Anterior cingulate cortex (tissue), 58 donors: ENCODE measurements at places on chromosomes 6 and 20.
A peak's percentile ranks its signal among the peaks of the same experiment; 100 is the strongest.

- DNase-seq = no peak
Measured at GRCh38 chr6:3237761-3238662, 10.6 kb upstream of the TUBB2B start.

DNA sequence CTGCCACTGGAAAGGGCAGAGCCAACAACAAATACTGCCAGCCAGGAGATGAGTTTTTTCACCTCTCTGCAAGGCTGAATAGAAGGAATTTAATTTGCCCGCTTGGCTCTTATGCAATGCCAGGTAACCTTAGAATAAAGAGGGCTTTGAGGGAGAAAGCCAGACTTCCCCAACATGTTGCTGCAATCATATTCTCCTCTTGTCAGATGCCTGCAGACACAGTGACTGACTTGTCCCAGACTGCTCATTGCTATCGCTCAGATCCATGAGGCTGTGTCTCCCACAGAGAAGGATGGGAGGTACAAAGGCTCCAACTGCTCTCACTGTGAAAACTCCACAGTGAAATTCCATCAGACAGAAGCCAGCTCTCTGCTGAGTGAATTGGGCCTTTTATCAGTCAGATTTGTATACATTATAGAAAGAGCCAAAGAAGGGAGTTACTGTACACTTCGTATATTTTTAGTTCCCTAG, 517.0 kb upstream of the ID4 start:
- no peak for DNase-seq

DNA sequence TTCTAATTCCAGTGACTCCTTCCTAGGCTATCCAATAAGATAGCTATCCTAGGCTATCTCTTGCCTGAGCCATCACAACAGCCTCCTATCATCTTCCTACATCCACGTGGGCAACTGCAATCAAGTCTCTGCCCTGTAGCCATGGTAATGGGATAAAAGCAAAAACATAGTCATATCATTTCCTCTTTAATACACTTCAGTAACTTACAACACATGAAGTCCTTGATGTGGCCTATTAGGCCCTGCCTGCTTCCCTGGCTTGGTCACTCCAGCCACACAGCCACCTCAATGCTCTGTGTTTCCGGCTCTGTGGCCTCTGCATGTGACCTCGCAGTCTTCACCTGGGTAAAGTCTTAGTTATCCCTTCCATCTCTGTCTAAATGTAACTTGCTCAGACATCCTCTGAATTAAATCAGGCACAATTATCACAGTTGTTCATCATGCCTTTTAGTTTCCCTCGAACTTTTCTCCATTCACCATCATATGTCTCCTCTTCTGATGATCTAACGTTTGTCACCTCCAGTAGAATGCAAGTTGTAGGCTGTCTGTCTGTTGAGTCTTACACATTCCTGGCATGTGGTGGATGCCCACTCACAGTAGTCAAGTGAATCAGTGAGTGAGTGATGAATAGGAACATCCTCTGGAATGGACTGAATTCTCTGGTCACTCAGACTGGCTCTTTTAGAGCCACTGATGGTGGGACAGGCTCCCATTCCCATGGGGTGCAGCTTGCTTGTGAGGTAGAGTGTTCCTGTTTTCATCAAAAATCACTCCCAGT, 229.4 kb downstream of the TBC1D7 start:
- no peak for DNase-seq

DNA sequence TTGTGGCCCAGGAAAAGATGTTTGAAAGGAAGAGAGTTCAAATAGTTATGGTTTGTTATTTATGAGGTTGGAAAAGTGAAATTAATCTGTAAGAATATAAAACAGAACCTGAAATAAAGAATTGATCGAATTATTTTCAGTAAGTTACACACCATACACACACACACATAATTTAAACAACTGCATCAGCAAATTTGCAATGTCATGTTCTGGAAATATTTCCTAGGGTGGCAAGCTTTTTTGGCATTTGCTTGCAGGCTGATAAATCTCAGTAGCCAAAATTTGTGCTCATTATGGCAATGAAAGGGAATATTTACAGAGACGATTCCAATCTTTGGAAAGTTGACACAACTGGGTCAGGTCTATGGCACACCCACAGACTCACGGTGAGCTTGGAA, 9.5 kb downstream of the CITED2 start:
- no peak for DNase-seq

GRCh38 chr6:14079971-14080370, 37.6 kb upstream of the CD83 start:
- no peak for DNase-seq

- no peak for DNase-seq
Measured at GRCh38 chr6:154920495-154921200, 74.5 kb upstream of the TIAM2 start.

GRCh38 chr6:22596011-22596410, 26.6 kb downstream of the HDGFL1 start:
- no peak for DNase-seq

DNA sequence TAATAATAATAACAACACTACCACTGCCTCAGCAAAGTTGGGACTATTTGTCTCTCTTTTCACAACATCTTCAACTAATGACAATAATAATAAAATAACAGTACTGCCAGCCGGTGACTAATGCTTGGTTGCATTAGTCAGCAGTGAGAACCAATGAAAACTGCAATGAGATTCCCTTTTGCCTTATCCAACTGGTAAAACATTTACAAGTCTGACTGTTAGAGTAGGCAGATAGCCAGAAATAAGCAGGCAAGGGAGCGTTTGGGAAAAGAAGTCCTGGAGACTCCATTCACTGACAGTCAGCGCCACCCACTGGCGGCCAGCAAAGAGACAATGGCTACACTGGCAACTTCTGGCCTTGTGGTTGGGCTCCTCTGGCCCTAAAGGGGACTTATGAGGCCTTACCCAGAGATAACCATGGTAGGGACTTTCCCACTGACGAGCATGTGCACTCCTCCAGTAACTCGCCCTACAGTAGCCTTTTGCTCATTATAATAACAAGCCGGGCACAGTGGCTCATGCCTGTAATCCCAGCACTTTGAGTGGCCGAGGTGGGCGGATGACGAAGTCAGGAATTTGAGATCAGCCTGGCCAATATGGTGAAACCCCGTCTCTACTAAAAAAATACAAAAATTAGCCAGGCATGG, 3.4 kb upstream of the NSFL1C start:
- DNase-seq = no peak

DNA sequence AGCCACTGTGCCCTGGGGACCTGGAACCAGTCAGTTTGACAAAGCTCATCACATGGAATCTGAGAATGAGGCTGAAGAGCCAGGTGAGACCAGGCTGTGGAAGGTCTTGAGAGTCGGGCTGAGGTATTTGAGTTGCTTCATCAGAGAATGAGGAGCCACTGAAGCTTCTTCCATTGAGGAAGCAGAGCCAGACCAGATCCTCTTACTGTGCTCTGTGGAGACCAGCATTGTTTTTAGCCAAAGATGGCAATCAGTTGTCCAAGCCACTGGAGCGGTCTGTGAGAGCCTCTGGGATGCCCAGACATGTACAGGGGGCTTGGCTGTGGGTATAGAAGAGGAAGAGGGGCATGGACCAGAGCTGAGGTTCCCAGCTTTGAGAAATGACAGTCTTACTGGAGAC, 6.1 kb upstream of the EPB41L1 start:
- no peak for DNase-seq

- DNase-seq = no peak
Measured at GRCh38 chr6:79538106-79538971, 1.1 kb upstream of the LCA5 start.

DNA sequence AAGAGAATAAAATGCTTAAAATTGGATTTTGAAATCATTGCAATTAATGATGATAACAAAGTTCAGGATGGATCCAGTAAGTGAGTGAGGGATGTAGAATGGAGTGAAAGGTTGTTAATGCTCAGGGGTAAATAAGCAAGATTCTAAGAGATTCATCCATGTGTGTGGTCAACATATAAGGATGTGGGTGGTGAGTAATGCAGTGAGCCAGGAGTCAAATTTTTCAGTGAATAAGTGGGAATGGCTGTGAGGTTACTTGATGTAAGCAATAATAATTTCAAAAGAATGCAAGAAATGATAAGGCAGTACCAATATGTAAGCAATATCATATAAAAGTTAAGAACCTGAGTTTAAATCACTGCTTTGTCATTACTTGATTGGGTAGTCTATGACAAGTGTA, 207.5 kb upstream of the ADGRB3 start:
- DNase-seq = no peak

DNA sequence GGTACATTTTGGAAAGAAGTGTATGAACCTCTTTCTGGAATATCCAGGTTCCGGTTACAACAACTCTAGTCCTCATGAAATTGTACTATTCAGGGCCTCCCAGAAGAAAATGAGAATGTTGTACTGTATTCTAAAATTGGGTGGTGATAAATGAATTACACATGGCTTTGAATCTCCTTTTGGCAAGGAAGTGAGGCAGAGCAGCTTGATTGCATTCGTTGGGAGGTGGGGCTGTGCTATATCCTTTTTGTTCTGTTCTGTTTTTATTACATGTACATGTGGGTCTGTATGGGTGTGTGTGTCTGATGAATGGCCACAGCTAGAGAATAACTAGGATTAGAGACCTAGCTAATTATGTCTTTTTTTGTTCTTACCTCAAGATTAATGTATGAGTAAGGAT, 37.8 kb upstream of the SNRPB2 start:
- DNase-seq = no peak

DNA sequence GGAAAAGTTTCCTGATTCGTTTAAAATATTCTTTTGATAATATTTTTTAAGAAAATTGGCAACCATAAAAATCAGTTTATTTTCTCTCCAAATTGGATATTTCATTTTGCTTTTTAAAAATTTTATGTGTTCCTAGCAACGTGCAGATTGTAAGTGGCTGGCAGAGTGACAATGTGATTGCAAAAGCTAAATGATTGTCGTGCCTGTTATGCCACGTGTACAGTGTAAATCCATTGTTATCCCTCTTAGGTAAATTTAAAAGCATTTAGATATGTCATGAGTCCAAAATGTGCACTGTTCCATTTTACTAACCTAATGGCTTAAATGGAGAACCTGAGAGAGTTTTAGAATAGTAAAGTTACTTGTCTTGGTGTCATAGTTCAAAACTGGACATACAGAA, 94.4 kb upstream of the ADGRF4 start:
- no peak for DNase-seq

- no peak for DNase-seq
Measured at GRCh38 chr6:157867155-157867559, 44.1 kb downstream of the SNX9 start.

GRCh38 chr6:18264219-18264922, at the start of gene DEK:
Gene DEK, minus strand, starts transcription at chr6:18264530. Its CDS starts 543 bp downstream, at chr6:18263987.
- peak; percentile 95 for DNase-seq

GRCh38 chr6:168623736-168624135, 182.8 kb downstream of the SMOC2 start:
- no peak for DNase-seq

DNA sequence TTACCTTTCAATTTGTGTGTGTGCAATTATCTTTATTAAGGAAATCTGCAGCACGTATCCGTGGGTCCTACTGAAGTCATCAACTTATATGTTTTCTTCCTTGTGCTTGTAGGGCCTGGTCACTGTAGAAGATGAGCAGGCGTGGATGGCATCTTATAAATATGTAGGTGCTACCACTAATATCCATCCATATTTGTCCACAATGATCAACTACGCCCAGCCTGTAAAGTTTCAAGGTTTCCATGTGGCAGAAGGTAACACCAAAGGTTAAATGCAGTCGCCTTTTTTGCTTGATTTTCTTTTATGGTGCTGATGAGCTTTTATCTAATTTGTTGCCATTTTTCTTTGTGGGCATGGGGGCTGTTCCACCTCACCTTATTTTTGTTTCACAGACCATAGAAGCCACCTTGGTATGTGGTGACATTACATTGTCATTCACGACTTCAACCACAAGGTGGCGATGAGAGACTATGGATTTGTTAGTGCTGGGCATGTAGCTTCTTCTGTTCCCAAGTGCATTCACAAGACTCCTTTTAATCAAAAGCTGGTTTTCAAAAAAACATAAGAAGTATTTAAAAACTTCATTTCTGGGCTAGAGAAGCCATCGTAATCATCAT, 106.5 kb upstream of the LAMP5 start:
- no peak for DNase-seq

- no peak for DNase-seq
Measured at GRCh38 chr6:55678330-55679224, 99.6 kb upstream of the HMGCLL1 start.

DNA sequence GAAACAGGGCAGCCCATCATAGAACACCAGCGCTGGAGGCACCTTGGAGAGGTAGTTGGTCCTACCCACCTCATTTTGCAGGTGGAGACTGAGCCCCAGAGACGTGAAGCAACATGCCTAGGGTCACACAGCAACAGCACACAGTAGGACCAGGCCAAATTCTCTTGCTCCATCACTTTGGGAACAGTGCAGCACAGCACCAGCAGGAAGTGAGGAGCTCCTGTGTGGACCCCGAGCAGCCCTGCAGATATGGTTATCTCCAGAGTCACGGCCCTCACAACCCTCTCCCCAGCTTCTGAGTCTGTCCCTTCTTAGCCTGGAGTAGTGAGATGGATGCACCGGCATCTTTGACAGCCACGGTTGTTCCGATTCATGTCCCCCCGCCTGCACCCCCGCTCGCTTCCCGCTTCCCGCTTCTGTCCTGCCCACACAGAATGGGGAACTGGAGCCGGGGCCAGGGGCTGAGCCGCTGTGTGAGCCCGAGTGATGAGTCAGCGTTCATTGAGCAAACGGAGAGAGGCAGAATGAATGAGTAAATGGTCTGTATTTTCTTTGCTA, 72.6 kb upstream of the DUSP22 start:
- no peak for DNase-seq

DNA sequence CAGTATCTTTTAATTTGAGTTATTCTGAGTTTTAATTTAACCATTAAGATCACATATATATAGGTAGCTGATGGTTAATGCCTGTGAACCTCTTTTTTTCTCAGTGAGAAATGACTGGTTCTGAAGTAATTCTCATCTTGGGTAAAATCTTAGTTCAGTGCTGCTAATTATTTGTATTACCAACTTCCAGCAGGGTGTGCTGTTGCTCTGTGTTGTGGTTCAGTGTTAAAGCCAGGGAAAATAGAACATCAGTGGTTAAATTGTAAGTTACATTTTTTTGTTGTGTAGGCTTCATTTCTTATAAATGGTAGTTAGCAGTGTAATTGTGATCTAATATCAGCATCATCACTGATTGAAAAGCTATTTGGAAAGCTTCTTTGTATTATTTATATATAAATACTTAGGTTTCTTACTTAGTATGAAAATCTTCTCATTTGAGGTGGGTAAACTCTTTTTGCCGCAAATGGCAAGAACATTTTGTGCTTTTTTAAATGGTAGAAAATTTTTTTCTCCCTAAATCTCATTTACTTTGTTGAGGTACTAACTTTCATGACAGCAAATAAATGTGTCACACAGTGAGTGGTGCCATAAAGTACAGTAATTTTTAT, 43.7 kb downstream of the CDC5L start:
- no peak for DNase-seq

GRCh38 chr20:50575865-50576720, 65.9 kb downstream of the PTPN1 start:
- DNase-seq = no peak

DNA sequence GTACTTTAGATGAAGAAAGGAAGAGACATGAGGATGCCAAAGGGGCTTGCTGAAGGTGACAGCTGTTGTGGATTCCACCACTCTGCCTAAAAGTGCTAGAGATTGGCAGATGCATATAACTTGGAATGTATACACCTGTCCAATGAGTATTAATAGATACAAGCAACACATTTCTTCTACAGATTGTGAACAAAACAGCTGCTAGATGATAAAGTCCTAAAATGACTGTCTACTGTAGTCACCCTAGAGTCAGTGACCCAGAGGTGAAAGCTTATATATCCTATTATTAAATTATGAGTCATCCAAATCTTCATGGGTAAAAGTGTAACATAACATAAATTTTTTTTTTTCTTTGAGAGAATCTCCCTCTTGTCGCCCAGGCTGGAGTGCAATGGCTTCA, 5.2 kb downstream of the RNF217 start:
- DNase-seq = no peak
